ENCODE measurements at places on chromosomes 11 and 22.

GRCh38 chr22:25130462-25130861 is 69.2 kb upstream of the CRYBB3 start:
- no peak for DNase-seq

DNA sequence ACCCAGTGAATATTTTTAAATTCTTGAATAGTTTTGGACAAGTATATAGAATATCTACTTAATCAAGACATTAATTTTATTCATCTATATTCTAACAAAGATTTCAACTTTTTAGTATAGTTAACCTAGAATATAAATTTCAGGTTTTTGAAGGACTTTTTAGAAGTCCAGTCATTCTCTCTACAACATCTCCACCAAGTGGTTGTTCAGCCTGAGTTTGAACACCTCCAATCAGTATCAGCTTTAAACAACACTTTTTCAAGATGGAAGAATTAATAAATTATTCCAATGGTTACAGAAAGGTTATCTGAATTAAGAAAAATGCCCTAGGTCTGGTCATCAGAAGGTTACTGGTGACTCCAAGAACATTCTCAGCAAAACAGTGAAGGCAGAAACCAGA is 31.8 kb downstream of the EIF3M start:
- no peak for DNase-seq

- DNase-seq: no peak
Measured at GRCh38 chr11:36088266-36088972, 144.6 kb downstream of the LDLRAD3 start.

- no peak for DNase-seq
Measured at GRCh38 chr11:130634961-130635473, 186.6 kb downstream of the ADAMTS15 start.

- no peak for DNase-seq
Measured at GRCh38 chr11:32326522-32326921, 108.8 kb downstream of the WT1 start.

DNA sequence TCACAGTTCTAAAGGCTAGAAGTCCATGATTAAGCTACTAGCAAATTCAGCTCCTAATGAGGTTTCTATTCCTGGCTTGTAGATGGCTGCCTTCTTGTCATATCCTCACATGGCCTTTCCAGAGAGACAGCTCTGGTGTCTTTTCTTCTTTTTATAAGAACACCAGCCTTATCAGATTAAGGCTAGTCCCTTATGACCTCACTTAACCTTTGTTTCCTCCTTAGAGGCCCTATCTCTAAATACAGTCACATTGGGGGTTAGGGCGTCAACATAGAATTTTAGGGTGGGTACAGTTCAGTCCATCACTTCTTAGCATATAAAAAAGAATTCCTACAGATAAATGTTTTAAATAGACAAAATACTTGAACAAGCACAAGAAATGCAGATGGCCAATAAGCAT is 18.2 kb upstream of the CLPB start:
- DNase-seq: no peak

Data from stimulated activated CD8-positive, alpha-beta memory T cell treated with anti-CD3 and anti-CD28 coated beads, Interleukin-4, amount 100 ng/mL, for 1 hour (primary cell).